ENCODE measurements at places on chromosomes 1 and 21.

GRCh38 chr1:244318512-244318911 lies 133.2 kb downstream of the ADSS2 start:
- no peak for DNase-seq

DNA sequence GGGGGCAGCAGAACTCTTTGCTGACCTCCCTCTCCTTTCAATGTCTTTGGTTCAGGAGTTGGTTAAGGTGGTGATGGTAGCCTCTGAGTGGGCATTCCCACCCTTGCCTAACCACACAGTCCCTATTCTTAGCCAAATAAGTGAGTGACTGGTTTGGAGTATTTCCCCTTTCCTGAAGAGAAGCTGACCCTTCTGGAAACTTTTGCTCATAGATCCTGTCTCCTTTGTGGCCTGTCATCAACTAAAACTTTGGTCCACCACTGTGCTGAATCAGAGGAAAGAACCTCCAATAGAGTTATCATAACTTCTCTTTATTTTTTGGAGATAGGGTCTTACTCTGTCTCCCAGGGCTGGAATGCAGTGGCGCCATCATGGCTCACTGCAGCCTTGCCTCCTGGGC lies 31.1 kb downstream of the C1orf21 start:
- DNase-seq, result no peak

DNA sequence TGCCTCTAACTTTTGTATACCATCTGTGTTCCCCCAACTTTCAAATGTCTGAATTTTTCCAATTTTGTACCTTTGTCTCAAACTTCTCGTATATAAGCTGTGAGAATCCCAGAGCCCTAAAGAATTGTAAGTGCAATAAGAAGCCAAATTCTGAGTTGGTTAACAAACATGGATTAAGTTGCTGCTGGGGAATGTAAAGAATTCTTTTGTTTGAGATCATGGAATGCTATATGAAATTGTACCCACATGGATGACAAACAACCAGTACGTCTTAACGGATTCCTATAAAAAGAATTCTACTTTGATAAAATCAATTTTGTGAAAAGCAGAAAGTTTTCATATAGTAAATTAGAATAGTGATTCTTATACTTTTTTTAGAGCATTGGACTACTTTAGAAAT lies 72.4 kb upstream of the CYP2J2 start:
- DNase-seq, result no peak

- no peak for DNase-seq
Measured at GRCh38 chr1:55015731-55016620, 17.2 kb downstream of the BSND start.

- no peak for DNase-seq
Measured at GRCh38 chr21:27418346-27418745, 451.5 kb upstream of the ADAMTS5 start.

- DNase-seq, result no peak
Measured at GRCh38 chr1:92095874-92096273, 15.7 kb downstream of the BTBD8 start.

DNA sequence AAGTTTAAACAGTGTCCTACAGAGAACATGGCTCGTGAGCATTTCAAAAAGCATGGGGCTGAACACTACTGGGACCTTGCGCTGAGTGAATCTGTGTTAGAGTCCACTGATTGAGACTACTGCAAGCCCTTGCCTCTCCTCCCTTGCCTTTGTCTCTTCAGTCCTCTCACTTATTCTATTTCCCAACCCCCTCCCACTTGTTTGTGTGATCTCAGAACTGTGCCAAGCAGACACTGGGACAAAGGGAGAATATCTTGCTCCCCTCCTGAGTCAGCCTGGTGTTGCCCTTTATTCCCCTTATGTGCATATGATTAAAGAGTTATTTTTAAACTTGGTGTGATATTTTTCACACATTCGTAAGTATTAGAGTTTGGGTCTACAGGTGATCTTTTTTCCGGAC lies 11.1 kb upstream of the RPRD2 start:
- DNase-seq, result no peak

- DNase-seq, result peak; percentile 69
Measured at GRCh38 chr1:193558491-193559028, 372.1 kb upstream of the B3GALT2 start.

- DNase-seq, result peak; percentile 95
Measured at GRCh38 chr1:6348511-6349191, 44.9 kb downstream of the ACOT7 start.

- peak; percentile 94 for DNase-seq
Measured at GRCh38 chr1:32992489-32993323, 28.1 kb upstream of the RNF19B start.

GRCh38 chr1:33709783-33710718 lies 153.8 kb upstream of the HMGB4 start:
- no peak for DNase-seq

DNA sequence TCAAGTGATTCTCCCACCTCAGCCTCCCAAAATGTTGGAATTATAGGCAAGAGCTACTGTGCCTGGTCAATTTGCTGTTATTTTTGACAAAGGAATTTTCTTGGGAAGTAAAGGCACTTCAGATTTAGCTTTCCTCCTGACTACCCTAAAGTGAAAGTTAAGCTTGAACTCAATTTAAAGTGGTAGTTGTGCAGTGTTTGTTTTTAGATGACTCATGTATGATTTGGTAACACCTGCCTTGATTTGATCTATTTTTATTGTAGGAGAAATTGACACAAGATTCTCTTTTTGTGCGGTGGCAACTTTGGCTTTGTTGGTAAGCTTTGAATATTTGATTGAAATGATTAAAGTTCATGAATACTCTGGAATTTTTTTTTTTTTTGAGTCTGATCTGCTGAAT lies 5.0 kb downstream of the RABGGTB start:
- peak; percentile 28 for DNase-seq

DNA sequence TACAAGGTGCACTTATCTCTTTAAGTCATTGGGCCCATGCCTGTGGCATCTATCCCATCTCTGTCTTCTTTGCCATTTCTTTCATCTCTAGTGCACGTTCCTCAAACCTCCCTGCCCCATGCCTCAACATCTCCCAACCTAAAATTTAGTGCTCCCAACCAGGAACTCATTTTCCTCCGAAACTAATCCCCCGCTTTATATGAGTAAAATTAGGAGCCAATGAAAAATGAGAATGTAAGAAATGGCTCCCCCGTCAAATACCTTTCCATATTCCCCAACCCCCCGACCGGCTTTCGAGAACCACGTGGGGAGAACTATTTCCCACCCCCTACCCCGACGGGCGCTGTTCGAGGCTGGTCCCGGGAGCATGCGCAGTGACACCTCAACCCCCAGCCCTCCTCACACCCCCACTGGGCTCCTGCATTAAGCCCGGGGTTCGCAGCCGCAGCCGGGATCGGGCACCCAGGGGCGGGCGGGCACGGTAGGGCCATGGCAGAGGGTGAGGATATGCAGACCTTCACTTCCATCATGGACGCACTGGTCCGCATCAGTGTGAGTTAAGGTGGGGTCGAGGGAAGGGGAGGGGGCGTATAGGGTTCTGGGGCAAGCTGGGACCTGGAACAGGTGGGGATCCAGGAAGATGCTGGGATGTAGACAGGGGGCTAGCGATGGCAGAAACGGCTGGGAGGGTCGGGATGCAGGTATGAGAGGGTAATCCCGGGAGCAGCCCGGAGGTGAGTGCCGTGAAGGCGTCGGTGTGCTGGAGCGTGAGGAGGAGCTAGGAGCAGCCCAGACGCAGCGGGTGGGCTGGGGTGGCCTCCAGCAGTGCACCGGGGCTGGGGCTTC lies at the start of gene TRIM46:
Gene TRIM46, plus strand, starts transcription at position 372 of the 846 bp plus-strand sequence. Its CDS starts 118 bp downstream, at position 490.
- peak; percentile 51 for DNase-seq

GRCh38 chr1:244388961-244389360 lies 62.7 kb downstream of the ADSS2 start:
- peak; percentile 24 for DNase-seq

GRCh38 chr1:216820345-216820744 lies 97.1 kb upstream of the ESRRG start:
- no peak for DNase-seq

- DNase-seq, result no peak
Measured at GRCh38 chr1:108679586-108680213, 12.4 kb upstream of the PRPF38B start.

GRCh38 chr1:109819906-109820305 lies 56.2 kb upstream of the EPS8L3 start:
- no peak for DNase-seq

DNA sequence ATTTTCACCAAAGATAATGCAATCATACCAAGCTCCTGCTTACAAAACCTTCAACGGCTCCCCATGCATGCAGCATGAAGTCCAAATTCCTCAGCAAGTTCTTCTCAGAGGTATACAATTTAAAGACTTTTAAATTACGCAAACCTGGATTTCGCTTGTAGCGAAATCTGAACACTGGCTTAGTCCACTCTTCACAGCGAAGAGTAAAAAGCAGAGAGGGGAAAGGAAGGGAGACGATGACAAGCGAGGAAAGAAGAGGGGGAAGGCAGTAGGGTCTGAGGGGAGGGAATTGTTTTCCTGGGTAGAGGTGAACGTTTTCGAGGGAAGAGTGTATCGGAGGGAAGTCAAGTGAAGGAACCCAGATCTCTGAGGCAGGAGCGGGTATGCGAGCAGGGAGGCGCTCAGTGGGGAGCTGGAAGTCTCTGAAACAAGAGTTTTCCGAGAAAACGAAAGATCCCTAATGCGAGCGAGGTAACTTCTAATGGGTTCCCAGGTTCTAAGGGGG lies 790 bp downstream of the TESK2 start:
- peak; percentile 17 for DNase-seq

GRCh38 chr1:97567000-97567749 lies 353.7 kb downstream of the DPYD start:
- no peak for DNase-seq

DNA sequence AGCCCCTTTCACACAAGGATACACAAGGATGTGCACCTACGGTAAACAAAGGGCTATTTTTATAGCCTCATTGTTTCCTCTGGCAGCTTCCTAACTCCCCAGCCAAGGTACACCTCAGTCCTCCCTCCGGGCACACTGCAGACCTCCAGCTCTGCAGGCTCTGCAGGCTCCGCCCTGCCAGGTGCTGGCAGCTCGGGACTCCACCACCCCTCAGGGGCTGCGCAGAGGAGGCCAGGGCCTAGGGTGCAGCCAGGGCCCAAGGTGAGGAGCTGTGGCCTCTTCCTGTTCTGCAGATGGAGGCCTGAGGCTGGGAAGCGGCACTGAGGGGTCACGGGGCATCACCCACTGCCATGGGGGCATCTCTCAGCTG lies 19.8 kb upstream of the CLSTN1 start:
- DNase-seq, result no peak

Measured in RPMI7951 (cell line).